Breast epithelium (tissue), 4 donors: ENCODE measurements at places on chromosomes 4 and X.
A peak's percentile ranks its signal among the peaks of the same experiment; 100 is the strongest.

- no peak for DNase-seq
Observed at GRCh38 chr4:111187108-111187507, 564.2 kb upstream of the PITX2 start.

DNA sequence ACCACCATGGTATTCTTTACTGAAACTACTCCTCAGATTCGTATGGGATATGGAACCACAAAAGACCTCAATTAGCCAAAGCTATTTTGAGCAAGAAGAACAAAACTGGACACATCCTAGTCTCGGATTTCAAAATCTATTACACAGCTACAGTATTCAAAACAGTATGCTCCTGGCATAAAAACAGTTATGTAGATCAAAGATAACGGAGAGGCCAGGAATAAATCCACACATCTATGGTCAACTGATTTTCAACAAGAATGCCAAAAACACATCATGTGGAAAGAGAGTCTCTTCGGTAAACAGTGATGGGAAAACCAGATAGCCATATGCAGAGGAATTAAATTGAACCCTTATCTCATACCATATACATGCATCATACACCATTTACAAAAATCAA lies 155.3 kb downstream of the SPCS3 start:
- DNase-seq = no peak

DNA sequence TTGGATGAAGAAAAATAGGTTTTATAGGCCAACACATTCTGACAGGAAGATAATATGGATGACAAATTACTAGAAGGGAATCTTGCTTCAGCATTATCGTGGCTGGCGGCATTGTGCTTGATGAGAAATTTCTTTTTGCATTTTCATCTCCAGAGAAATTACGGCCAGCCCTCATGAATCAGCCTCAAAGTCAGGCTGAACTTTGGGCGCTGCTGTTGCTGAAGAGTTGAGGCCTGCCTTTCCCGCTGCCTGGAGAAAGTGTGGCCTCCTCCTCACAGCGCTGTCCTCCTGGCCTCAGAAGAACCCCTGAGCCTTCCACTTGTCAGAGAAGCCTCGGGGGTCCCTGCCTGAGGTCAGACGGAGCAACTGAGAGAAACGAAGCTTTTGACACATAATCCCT lies 272.4 kb upstream of the KCNIP4 start:
- no peak for DNase-seq

GRCh38 chr4:99710681-99711345 lies 53.2 kb upstream of the C4orf54 start:
- no peak for DNase-seq

- DNase-seq = no peak
Observed at GRCh38 chr4:55080174-55080865, 45.1 kb downstream of the KDR start.

DNA sequence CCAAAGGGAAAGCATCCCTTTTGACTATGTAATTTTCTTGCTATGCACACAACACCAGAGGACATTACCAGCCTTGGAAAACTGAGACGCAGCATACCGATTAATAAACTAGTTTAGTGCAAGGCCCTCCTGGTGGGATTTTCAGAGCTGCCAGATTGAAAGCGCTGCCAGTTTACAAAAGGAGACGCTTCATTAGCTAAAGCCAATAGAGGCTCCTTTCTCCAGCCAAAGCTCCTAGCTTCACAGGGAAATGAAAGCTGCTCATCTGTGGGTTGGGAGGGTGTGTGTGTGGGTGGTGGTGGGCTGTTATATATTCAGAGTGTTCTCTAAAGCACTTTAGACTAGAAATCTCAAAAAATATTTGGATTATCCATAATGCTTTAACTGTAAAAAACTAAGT lies 32.4 kb downstream of the SPANXN4 start:
- DNase-seq = no peak

DNA sequence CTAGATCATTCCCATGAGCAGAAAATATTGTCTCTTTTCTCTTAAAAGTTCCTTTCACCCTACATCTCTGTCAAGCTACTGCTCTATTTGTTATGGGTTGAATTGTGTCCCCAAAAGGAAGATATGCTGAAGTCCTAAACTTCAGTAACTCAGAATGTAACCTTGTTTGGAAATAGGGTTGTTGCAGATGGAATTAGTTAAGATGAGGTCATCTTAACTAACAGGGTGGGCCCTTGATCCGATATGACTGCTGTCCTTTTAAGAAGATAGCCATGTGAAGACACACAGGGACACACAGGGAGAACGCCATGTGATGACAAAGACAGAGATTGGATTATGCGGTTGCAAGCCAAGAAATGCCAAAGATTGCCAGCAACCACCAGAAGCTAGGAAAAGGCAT lies 12.8 kb upstream of the SLC39A8 start:
- no peak for DNase-seq

- no peak for DNase-seq
Observed at GRCh38 chr4:99447513-99447912, 12.4 kb upstream of the ADH7 start.

DNA sequence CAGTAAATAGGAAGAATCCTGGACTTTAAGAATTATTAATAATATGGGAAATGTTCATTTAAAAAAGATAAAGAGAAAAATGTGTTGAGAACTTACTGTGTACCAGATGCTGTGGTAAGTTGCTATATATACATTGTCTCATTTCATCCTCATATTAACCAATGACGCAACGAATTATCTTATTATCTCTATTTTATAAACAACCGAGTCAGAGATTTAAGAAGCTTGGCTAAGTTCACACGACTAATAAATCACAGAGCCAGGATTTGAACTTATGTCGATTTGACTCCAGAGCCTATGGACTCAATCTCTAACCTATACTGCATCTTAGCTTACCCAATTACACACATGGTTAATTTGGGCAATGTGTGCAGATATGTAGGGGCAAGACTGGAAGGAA lies 15.5 kb upstream of the DCTD start:
- no peak for DNase-seq

DNA sequence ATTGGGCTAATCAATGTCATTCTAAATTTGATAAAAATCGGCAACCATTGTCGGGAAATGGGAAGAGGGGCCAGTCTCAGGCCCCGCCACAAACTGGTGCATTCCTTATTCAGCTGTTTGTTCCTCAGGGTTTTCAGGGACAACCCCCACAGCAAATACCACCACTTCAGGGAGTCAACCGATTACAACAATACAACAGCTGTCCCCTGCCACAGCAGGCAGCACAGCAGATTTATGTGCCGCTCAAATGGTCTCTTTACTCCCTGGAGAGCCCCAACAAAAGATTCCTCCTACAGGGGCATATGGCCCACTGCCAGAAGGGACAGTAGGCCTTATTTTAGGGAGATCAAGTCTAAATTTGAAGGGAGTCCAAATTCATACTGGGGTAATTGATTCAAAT lies 61.8 kb downstream of the ZNF732 start:
- DNase-seq = no peak

- DNase-seq = peak; percentile 48
Observed at GRCh38 chrX:3549411-3549911, 164.0 kb downstream of the PRKX start.

GRCh38 chr4:2259541-2260343 lies 2.2 kb downstream of the MXD4 start:
- peak; percentile 43 for DNase-seq

- no peak for DNase-seq
Observed at GRCh38 chr4:19534159-19534558, 717.5 kb upstream of the SLIT2 start.

DNA sequence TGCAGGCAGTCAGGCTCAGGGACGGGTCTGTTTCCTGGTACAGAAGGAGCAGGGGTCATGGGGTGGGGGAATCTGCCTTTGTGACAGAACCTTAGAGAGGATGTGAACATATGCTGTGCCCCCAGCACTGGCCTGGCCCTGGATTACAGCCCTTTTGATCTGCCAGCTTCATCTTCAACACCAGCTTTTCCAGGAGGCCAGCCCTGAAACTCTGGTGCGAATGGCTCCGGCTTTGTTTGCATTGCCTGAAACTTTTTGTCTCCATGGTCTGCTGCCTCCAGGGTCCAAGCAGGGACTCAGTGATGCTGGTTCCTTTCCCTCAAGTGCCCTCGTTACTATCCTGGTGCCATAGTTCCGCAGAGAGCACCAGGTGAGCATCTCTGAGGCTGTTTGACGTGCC lies 2.1 kb downstream of the CNGA2 start:
- DNase-seq = no peak

DNA sequence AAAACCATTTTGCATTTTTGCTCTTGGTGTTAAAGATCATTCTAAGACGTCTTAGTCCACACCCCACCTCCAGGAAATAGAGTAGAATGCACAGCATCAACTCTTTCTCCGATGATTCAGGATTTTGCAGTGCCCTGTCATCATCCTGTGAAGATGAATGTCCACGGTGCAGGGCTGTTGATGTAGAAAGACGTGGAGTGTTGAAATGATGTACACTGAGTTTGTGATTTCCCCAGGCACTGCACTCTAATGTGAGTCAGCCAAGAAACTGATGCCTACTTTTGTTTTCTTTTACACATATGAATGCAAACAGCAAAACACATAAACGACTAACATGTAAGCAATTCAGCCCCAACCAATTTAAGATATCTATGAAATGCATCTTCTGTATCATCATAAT lies 10.5 kb downstream of the LGI2 start:
- DNase-seq = no peak

- DNase-seq = no peak
Observed at GRCh38 chr4:170007113-170007512, 19.1 kb downstream of the MFAP3L start.

- DNase-seq = no peak
Observed at GRCh38 chr4:138090918-138091676, 151.1 kb downstream of the SLC7A11 start.

DNA sequence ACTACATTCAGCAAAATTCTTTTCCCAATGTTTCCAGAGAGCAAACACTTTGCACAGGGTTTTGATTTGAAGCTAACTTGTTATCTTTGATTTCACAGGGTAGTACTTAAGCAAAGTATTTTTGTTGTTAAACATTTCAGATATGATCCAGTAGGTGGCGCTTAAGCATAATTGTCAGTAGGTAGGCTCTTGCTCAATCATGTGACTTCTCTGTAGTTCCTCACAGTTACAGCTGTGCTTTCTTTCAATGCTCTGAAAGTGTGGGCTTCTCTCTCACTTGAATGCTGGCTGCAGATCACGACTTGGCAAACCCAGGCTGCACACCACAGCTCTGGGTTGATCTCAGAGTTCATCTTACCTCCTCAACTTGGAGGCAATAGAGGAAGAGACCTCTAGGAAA lies 1016.5 kb downstream of the SH3BGRL start:
- DNase-seq = no peak

DNA sequence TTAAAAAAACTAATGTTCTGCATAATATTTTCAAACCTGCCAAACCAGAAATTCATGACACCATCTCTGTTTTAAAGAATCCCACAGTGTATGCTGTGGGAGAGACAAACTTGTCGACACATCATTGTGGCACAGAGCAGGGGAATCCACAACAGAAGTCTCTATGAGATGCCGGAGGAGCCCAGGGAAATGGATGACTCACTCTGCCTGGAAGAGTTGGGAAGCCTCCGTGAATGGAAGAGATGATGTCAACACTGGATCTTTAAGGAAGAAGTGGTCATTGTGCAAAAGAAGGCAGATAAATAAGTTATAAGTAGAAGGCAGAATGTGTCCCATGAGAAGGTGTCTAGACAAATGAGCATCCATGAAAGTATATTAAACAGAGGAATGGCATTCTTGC lies 595.1 kb downstream of the RAB28 start:
- DNase-seq = no peak

DNA sequence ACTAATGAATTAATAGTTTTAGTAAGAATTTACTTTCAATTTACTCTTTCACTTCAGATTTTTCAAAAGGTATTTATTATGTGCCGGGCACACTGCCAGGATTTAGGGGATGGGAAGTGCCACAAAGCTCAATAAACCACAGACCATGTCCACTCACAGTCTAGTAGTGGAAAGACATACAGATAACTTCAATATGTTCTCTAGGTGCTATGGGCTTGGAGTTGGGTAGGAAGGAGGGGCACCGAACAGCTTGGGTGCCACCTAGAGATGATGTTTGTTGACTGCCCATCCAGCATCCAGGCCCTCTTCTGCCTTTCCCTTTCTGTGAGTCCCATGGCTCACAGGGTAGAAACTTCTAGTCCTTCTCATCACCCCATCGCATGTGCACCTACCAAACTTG lies 17.8 kb downstream of the MFAP3L start:
- no peak for DNase-seq

GRCh38 chr4:16026160-16026761 lies 57.6 kb downstream of the PROM1 start:
- no peak for DNase-seq

DNA sequence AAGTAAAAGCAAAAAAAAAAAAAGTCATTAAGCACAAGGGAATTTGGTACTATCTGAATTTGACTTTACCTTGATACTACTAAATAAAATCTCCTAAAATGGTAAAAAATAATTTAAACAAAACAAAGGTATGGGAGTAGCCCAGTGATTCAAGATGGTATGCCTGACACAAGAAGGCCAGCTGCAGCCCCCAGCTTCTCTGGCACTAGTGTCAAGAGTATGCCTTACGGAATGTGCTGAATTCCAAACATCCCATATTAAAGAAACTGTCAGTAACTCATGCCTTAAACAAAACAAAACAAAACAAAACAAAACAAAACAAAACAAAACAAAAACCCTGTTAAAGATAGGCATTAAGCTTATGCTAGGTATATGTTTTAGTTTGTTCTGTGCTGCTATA lies 80.8 kb downstream of the RASL11B start:
- no peak for DNase-seq

DNA sequence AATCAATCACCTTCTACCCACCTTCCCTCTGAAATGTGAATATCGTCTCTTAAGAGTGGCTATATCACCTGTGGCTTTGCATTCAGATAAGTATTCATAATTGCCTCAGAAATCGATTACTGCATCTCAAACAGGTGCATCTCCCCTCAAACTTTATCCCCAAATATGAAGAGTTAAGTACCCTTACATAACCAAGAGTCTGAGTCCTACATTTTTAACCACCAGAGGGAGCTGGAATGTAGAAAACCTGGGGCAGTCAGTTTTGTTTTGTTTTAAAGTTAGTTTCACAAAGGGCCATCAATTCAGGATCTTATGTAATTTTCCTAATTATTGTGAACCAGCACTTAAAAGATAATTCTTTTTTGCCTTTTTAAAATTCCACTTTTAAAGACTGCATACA lies 5.7 kb downstream of the TCEANC start:
- DNase-seq = no peak

DNA sequence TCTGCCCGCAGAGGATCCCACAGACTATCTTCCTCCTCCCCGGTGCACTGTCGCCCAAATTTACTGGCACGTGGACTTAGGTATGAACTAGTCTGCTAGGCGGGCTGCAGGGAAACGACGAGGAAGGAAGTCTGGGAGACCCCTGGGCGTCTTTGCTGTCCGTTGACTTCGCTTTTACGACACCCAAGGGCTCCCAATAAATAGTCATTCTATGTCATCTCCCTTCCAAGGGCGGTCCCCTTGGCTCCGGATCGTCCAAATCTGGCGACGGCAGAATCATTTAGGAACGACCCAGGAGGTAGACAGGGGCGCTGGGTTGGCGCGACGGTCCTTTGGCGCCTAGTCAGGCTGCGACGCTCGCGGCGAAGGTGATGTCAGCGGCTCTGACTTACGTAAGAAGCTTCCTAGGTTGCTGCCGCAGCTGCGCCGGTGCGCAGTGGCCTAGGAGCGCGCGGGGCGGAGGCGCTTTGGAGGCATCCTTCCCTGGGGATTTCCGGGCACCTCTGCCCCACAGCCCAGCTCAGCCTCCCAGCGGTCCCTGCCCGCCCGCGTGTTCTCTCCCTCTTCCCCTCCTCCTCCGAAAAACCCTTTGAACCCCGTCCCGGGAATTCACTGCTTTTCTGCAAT lies 2.2 kb downstream of the NHS start:
- peak; percentile 40 for DNase-seq
